ENCODE measurements at places on chromosomes 12 and 14.

DNA sequence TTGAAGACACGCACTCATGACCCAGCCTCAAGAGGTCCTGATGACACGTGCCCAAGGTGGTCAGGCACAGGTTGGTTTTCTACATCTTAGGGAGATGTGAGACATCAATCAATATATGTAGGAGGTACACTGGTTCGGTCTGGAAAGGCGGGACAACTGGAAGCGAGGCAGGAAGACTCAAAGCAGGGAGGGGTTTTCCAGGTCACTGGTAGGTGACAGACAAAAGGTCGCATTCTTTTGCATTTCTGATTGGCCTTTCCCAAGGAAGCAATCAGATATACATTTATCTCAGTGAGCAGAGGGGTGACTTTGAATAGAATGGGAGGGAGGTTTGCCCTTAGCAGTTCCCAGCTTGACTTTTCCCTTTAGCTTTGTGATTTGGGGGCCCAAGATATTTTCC lies 38.6 kb downstream of the GLT1D1 start:
- no peak overlapping the region for H3K4me3 ChIP-seq
- H3K4me1 ChIP-seq = no peaks in the 10 kb centered on the region
- no peak overlapping the region for H3K27ac ChIP-seq
- DNase-seq = no peak

DNA sequence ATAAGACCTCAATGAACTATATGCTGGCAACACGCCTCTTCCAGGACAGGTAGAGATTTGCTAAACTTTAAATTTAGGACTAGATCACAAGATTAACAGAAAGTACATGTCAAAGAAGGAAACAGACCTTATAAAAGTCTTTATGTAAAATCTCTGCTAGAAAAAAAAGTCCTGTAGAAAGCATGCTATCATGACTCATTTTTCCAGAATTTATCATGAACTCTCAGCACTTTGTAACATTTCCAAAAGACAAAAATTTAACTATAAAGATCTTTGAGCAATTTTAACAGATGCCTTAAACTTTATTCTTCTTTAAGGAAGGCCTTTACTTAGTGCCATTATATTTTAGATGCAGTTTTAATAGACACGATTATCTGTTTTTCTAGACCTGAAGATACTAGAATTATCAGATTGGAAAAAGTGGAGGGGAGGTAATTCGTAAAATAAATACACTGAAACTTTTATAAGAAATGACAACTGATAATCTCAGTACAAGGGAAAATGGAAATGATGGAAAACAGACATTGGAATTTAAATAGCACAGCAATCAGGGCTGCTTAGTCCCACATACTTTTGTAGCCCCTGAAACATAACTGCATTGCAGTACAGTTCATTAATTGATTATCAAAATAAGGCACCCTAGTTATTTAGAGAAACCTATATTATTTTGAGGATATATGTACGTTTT lies 92.0 kb downstream of the TTLL5 start:
- no peak for DNase-seq
- H3K4me3 ChIP-seq = no peak overlapping the region
- no peaks in the 10 kb centered on the region for H3K27me3 ChIP-seq
- H3K4me1 ChIP-seq = no peaks in the 10 kb centered on the region

DNA sequence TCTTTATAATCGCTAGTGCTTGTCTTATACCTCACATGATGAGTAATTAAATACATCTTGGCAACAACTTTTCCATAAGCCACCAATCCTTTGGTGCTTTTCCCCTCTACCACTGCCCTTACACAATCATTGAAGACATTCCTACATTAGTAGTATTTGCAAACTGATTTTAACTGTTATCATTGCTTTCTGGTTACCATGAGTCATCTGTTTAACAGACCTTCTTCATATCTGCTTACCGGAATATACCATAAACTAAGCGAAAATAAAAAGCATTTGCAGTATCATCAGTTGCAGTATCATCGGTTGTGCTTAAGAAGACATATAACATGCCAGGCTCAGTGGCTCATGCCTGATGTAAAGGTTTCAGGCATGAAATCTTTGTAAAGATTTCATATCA lies 54.8 kb upstream of the PLEKHA5 start:
- H3K36me3 ChIP-seq = no peaks in the 10 kb centered on the region
- no peak for DNase-seq
- no peak overlapping the region for H3K27ac ChIP-seq
- H3K4me3 ChIP-seq = no peak overlapping the region

GRCh38 chr12:66217342-66217917 lies 28.4 kb downstream of the IRAK3 start:
- no peaks in the 10 kb centered on the region for H3K4me1 ChIP-seq
- H3K4me3 ChIP-seq = no peak overlapping the region
- no peak for DNase-seq
- peaks cover under 1% of the 10 kb centered on the region for H3K27me3 ChIP-seq

DNA sequence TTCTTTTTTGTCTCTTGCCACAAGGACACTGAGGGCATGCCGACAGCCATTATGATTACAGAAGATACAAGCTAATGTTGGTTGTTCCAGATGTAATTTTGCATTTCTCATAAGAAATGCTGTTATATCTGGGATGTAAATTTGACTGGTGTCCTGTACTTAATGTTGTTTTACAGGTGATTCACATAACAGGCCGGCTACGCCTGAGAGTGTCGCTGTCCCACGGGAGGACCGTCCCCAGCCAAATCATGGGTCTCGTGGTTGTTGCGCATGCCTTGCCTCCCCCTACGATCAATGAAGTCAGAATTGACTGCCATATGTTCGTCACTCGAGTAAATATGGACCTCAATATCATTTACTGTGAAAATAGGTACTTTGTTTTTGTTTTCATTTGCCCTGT lies 176.7 kb downstream of the EGLN3 start:
- DNase-seq = no peak
- no peaks in the 10 kb centered on the region for H3K27me3 ChIP-seq
- no peaks in the 10 kb centered on the region for H3K36me3 ChIP-seq

GRCh38 chr14:81709681-81710080 lies 176.0 kb upstream of the SEL1L start:
- no peak overlapping the region for H3K4me3 ChIP-seq
- DNase-seq = no peak
- H3K36me3 ChIP-seq = no peaks in the 10 kb centered on the region
- H3K4me1 ChIP-seq = no peaks in the 10 kb centered on the region
- no peak overlapping the region for H3K27ac ChIP-seq

GRCh38 chr12:332581-333205 lies 56.4 kb downstream of the KDM5A start:
- H3K4me3 ChIP-seq = no peak overlapping the region
- no peak for DNase-seq
- no peaks in the 10 kb centered on the region for H3K27me3 ChIP-seq

DNA sequence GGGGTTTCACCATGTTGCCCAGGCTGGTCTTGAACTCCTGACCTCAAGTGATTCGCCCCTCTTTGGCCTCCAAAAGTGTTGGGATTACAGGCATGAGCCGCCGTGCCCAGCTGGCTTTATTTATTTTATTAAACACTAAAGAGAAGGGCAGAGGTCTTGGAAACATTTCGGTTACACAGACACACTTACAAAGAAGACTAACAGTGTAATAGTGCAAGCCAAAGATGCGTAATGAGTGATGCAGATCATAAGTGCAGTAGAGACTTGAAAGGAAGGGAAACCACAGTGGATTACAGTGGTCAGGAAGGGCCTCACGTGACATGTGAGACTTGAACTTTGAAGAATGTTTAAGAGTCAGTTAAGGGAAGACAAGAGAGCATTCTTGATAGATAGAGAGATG lies 33.9 kb upstream of the CDK17 start:
- peaks cover 12% of the 10 kb centered on the region for H3K27me3 ChIP-seq
- peak; percentile 88 for DNase-seq
- H3K4me1 ChIP-seq = peaks cover 21% of the 10 kb centered on the region
- peak overlapping the region; percentile 65 for H3K4me3 ChIP-seq
- peak overlapping the region; percentile 92 for H3K27ac ChIP-seq
- no peaks in the 10 kb centered on the region for H3K36me3 ChIP-seq

DNA sequence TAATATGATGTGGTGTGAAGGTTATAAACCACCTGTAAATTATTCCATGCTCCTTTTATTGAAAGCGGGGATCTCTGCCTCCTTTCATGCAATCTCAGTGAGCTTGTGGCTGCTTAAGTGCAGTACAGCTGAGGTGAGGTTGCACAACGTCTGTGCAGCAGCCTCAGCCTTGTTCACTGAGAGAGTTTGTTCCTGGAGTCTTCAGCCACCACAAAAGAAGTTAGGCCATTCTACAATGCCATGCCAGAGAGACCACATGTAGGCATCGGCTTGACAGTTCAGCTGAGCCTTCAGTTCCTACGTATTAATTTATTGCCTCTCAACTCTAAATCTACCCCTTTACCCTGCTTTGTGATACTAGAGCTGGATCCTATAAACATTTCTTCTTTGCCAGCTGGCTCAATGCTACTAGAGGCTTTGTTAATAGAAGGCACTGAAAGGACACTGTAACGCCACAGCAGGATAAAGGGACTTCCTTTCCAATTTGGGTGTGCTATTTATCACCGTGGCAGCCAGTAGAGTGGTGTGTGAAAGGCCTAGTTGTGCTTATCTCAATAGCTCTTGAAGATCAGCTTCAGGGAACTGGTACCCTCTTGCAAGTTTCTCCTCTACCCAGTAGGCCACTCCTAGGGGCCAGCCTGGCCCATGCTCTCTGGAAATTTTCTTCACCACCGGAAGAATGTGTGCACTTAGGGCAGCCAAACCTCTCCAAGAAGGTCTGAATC lies 337.7 kb downstream of the IPO8 start:
- H3K27ac ChIP-seq = no peak overlapping the region
- H3K4me3 ChIP-seq = no peak overlapping the region
- no peak for DNase-seq
- no peaks in the 10 kb centered on the region for H3K4me1 ChIP-seq
- no peaks in the 10 kb centered on the region for H3K36me3 ChIP-seq

DNA sequence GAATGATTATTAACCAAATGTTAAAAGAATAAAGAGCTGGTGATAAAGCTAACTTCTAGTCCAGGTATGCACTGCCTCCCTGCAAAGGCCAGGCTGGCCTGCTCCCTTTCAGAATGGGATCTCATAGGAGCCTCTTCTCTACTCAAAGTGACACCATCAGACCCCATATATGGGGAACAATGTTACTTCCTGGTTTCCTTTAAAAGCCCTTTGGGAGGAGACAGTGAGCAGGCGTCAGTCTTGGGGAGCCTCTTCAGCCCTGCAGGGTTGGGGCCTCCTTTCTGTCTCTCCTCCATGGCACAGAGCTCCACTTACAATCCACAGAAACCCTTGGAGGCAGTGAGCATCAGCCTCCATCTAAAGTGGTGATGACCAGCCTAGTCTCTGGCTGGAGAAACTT lies 17.3 kb upstream of the GPRC5A start:
- H3K4me3 ChIP-seq = no peak overlapping the region
- no peaks in the 10 kb centered on the region for H3K27me3 ChIP-seq
- H3K36me3 ChIP-seq = no peaks in the 10 kb centered on the region
- H3K4me1 ChIP-seq = no peaks in the 10 kb centered on the region

GRCh38 chr14:94388384-94389103 lies at the start of gene SERPINA1:
TSS of gene SERPINA1 (minus strand) at chr14:94388602. CDS start at chr14:94383237, 5,365 bp downstream.
- no peak within 1 kb of the TSS for H3K4me3 ChIP-seq
- H3K27ac ChIP-seq = no peak within 1 kb of the TSS
- H3K27me3 ChIP-seq = no peaks in the 10 kb centered on the region
- H3K4me1 ChIP-seq = peaks cover 21% of the 10 kb centered on the region
- DNase-seq = no peak

GRCh38 chr12:124077701-124078100 lies 104.7 kb downstream of the ZNF664 start:
- no peaks in the 10 kb centered on the region for H3K36me3 ChIP-seq
- H3K27ac ChIP-seq = no peak overlapping the region
- peaks cover 11% of the 10 kb centered on the region for H3K4me1 ChIP-seq
- no peaks in the 10 kb centered on the region for H3K27me3 ChIP-seq
- DNase-seq = no peak

- no peaks in the 10 kb centered on the region for H3K4me1 ChIP-seq
- no peak overlapping the region for H3K27ac ChIP-seq
- DNase-seq = no peak
- H3K36me3 ChIP-seq = no peaks in the 10 kb centered on the region
Measured at GRCh38 chr14:28608443-28608842, 158.1 kb upstream of the FOXG1 start.
